ENCODE measurements at places on chromosomes 13 and 19. TPM values are rescaled to one million over a fixed set of nuclear protein-coding genes. Genes with fewer than 3 reads are reported as not detected.

Gene KCNN4
- total RNA-seq, result 154 TPM

Gene ZNF439
- 19.9 TPM for total RNA-seq

Gene LRP3
- not detected for total RNA-seq

DNA sequence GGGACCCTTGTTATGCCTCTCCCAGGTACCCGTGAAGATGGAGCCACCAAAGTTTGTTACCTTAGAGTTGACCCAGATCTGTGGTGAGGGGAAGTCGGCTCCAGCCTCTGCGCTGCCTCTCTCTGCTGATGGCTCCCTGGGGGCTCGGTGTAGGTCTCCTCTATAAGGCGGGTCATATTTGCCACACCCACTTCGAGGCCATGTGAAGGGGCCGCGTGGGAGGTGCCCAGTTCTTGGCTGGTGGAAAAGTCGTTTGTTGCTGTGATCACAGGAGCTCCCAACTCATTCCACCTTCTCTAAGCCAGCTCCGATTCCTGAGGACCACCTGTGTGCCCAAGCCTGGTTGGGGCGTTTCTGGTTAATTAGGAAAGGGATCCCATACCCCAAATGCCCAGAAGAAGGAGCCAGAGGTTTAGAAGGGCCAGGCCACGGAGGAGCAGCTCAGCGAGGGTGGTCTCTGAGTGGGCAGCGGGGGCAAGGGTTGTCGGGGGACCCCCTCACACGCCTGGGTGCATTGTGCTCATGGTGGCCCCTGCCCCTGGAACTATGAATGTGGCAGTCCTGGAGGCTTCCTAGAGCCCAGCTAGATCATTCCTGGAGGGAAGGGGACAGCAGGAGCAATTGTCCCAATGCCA, 296.5 kb downstream of the ZNF536 start:
- no peak for DNase-seq

DNA sequence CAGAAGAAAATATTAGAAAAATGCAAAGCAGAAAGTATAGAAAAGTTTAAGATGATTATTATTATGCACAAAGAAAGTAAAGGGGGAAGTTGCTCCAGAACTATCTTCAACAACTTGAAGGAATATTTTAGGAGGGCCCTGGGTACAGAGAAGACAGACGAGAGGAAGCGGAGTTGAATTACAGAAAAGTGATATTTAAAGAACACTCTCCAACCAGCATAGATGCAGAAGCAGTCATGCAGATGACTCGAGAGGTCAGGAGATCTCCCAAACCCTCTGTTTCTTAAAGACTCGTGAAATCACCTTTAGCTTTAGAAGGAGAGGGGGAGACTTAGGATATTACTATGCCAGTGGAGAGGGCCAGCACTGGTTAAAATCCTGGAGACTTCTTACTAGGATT, 8.5 kb upstream of the SHISA2 start:
- no peak for DNase-seq

DNA sequence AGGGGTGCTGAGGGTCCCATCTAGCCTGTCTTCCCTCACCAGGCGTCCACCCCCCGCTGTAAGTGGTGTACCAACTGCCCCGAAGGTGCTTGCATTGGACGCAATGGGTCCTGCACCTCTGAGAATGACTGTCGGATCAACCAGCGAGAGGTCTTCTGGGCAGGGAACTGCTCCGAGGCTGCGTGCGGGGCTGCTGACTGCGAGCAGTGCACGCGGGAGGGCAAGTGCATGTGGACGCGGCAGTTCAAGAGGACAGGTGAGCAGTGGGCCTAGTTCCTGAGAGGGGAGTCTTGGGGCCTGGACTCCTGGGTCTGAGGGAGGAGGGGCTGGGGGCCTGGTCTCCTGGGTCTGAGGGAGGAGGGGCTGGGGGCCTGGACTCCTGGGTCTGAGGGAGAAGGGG, 27.8 kb downstream of the CNFN start:
- DNase-seq, result no peak

Data from activated B cell treated with CpG ODN at 0.5 μM for 24 hours (primary cell).